Smooth muscle cell of trachea (primary cell): ENCODE measurements at places on chromosomes 7 and 10. TPM values are rescaled to one million over a fixed set of nuclear protein-coding genes. Genes with fewer than 3 reads are reported as not detected.

TMEM254 gene
- 6.4 and 10.8 TPM in 2 replicates for total RNA-seq

PLXDC2 gene
- 1.7 and 2.8 TPM in 2 replicates for total RNA-seq

AS3MT gene
- total RNA-seq, result 6.4 and 7.6 TPM in 2 replicates

CFAP58 gene
- total RNA-seq, result 0.58 and 0.83 TPM in 2 replicates

PPP1R17 gene
- not detected in 2 replicates for total RNA-seq

CDK14 gene
- total RNA-seq, result 42.8 and 68.5 TPM in 2 replicates

FANK1 gene
- total RNA-seq, result 1.3 and 3.1 TPM in 2 replicates

BPGM gene
- total RNA-seq, result 26.9 and 30.8 TPM in 2 replicates

DNAH11 gene
- total RNA-seq, result under 0.01 and 1.5 TPM in 2 replicates

HMX3 gene
- not detected in 2 replicates for total RNA-seq

HOXA13 gene
- under 0.01 TPM in 2 replicates for total RNA-seq

NRP1 gene
- total RNA-seq, result 370 and 403 TPM in 2 replicates

STEAP1B gene
- total RNA-seq, result 11.9 and 25.9 TPM in 2 replicates
